ENCODE measurements at places on chromosomes 7 and 10. TPM values are rescaled to one million over a fixed set of nuclear protein-coding genes. Genes with fewer than 3 reads are reported as not detected.

DNA sequence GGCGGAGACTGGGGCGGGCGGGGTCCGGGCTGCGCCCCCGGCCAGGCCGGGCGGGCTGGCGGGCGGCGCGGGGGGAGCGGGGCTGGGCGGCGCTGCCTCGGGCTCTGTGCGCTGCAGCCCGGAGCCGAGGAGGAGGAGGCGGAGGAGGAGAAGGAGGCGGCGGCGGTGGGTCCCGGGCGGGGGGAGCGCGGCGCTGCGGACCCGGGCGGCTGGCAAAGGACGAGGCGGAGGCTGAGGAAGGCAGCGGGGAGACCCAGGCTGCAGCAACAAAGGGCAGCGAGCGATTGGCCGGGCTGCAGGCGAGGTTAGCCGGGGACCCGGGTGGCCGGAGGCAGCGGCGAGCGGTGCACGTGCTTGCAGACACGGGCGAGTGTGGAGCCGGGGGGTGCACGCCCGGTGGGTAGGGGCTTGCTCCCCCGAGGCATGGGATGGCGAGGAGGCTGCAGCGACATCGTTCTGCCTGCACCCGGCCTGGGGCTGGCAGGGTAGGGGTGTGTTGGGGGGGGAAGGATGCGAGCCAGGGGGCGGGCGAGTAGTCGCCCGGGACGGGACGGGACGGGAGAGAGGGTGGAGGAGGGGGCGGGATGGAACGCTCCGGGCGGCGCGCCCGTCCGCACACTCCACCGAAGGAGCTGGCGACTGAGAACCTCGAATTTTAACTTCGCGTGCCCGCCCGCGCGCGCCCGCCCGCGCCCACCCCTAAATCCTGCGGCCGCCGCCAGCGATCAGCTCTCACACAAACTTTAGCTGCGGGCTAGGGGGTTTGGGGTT lies 844 bp upstream of the KAT6B start:
- DNase-seq, result no peak

GRCh38 chr7:22607180-22607579 lies 107.2 kb upstream of the STEAP1B start:
- no peak for DNase-seq

Gene KCP
- 0.50 TPM for total RNA-seq

- DNase-seq, result no peak
These were observed 127.7 kb upstream of the PRR15 start for GRCh38 chr7:29435902-29436301.

Gene GPR15LG
- not detected for total RNA-seq

Gene ENTPD1
- total RNA-seq, result 11.8 TPM

DNA sequence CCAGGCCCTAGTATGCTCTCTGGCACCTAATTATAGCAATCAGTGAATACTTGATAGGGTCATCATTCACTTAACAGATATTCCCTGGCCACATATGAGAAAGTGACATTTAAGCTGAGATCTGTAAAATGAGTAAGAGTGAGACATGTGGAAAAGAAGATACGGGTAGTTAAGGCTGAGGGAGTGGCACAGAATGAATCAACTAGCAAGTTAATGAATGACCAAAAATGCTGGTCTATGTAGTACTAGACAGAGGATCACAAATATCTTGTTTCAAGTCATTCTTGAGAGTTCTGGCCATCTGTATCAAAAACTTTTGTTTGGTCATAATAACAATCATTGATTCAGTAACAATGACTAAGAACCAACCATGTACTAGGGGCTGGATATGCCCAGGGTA lies 954.9 kb downstream of the CNTNAP2 start:
- no peak for DNase-seq

DNA sequence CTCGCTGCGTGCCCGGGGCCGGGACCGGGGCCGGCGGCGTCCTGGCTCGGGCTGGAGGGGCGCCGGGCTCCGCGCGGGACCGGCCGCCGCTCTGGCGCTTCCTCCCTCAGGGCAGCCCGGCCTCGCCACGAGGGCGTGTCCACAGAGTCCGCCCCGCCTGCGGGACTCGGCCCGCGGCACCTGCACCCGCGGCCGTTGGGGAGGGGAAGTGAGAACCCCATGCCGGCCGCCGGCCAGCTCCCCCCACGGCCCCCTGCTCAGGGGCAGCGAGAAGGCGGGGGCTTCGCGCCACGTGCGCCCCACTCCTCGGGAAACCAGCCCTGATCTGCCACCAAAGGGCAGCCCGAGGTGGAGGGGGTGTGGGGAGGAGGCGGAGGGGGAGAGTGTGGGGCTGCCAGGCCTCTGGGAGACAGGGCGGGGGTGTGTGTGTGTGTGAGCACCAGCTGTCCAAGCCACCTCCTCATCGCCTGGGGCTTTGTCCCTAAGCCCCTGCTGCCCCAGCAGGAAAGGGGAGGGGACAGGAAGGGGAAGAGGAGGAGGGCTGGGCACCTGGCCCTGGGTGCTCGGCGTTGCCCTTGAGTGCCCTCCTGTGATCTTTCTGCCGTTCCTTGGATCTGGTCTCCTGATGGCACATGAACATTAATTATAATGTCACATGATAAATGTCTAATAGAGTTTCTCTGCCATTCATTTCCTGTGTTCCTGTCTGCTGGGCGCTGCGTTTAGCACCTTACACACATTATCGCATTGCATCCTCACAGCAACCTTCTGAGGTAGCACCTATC lies at the start of gene PIK3AP1:
Gene PIK3AP1, minus strand, starts transcription at position 93 of the 785 bp plus-strand sequence. CDS start 120 bp downstream, outside the sequence.
- DNase-seq, result peak; percentile 60
